Heart right ventricle (tissue), 16 donors: ENCODE measurements at places on chromosomes 13 and 19. TPM values are rescaled to one million over a fixed set of nuclear protein-coding genes. Genes with fewer than 3 reads are reported as not detected.

DNA sequence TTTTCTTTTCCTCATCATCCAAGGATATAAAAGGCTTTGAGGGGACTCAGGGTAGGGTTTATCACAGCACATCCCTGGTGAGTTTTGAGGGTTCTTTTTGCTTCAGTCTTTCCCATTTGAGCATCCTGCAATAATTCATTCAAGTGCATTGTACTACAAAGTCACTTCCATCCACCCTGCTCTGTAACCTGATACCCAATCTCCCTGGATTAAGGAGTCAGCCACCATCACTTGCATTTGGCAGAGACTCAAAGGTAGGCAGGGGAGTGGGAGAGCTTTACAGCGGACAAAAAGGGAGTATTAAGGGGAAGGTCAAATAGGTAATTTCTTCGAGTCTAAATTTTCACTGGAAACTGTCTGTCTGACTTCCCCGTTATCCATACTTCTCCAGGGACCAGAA is 216.1 kb upstream of the TMTC4 start:
- DNase-seq: no peak
- peaks cover 12% of the 10 kb centered on the region for H3K4me1 ChIP-seq
- H3K27ac ChIP-seq: no peak overlapping the region
- no peaks in the 10 kb centered on the region for H3K27me3 ChIP-seq
- no peaks in the 10 kb centered on the region for H3K36me3 ChIP-seq

DNA sequence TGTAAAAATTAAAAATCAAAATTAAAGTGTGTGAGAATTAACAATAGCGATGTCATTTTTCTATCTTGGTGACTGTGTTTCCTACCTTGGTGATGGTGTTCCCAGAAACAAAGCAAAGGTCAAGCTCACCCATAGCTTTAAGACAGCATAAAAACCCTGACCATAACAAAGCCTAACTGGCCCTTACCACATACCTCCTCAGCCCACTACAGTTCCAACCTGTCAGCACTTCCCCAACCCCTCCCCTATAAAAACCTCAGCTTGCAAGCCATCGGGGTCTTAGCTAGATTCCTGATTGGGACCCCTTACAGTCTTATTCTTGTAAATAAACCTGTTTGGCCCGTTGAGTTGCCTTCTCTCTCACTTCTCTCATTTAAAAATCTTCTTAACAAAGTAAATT is 484.4 kb upstream of the PCDH20 start:
- no peak overlapping the region for H3K4me3 ChIP-seq
- no peak for DNase-seq
- no peaks in the 10 kb centered on the region for H3K27me3 ChIP-seq
- no peak overlapping the region for H3K27ac ChIP-seq

GRCh38 chr13:103130681-103131210 is 64.5 kb upstream of the SLC10A2 start:
- no peak overlapping the region for H3K4me3 ChIP-seq
- no peaks in the 10 kb centered on the region for H3K4me1 ChIP-seq
- no peak for DNase-seq
- H3K27me3 ChIP-seq: no peaks in the 10 kb centered on the region
- no peak overlapping the region for H3K27ac ChIP-seq

DNA sequence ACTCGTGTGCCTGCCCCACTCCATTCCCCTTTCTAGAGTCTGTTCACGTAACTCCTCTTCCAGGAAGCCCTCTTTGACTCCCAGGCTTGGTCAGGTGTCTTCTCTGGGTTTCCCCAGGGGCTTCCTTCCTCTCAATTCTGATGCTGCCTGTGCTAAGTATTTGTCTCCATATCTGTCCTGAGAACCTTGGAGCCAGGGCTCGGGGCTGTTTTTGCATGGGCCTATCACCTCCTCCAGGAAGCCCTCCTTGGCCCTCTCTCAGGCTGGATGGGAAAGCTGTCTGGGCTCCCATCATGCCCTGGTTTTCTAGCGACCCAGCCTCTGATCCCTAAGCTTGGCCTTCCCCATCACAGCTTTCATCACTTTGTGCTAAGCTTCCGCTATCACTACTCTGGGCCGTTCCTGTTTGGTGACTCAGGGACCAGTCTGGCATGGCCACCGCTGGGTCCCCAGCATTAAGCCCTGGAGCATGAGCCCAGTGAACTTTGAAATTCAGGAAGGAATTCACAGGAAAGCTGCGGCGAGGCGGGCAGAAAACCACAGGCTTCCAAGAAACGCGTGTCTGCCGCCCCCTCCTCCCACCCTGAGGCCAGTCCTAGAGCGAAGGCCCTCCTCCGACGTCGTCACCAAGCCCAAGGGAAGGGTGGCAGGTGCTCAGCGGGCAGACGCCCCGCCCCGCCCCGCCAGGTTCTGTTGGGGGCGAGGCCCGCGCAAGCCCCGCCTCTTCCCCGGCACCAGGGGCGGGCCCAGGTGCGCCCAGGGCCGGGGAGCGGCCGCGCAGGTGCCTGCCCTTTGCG is 486 bp upstream of the SPINT2 start:
- peaks cover 12% of the 10 kb centered on the region for H3K4me1 ChIP-seq
- no peaks in the 10 kb centered on the region for H3K36me3 ChIP-seq
- peak overlapping the region; percentile 29 for H3K27ac ChIP-seq
- no peak for DNase-seq
- H3K4me3 ChIP-seq: peak overlapping the region; percentile 67
- H3K27me3 ChIP-seq: no peaks in the 10 kb centered on the region

Gene CHERP
- polyA plus RNA-seq: 16.4 TPM
